ENCODE measurements at places on chromosomes 4 and X. TPM values are rescaled to one million over a fixed set of nuclear protein-coding genes. Genes with fewer than 3 reads are reported as not detected.

DNA sequence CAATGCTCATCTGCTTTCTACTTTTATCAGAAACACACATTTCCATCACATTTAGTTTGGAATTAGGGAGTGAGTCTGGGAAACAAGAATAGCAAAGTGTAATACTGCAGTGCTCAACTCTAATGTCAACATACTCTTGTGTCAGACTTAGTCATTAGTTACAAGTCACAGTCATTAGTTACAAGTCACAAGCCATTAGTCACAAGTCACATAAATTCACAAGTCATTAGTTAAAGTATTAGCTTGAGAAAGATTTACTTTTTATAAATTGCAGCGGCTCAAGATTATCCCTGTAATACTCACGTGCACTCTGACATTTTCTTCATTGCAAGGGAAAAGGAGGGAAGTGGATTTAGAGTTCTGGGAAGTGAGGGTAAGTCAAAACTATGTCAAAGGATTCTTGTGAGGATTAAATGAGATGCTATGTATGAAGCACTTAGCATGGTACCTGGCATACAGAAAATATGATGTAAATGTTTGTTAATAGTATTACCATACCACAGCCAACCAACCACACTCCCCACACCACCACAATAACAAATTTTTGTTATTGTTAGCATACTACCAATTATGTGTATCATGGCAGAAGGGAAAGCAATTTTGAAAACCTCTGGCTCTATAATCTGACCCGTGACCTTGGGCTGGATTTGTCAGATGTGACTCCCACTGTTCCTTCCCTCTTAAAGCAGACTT lies 116.6 kb downstream of the ARHGAP24 start:
- H3K27ac ChIP-seq, result no peak overlapping the region
- H3K36me3 ChIP-seq, result no peaks in the 10 kb centered on the region
- no peaks in the 10 kb centered on the region for H3K4me1 ChIP-seq
- no peak for DNase-seq
- H3K4me3 ChIP-seq, result no peak overlapping the region
- no peaks in the 10 kb centered on the region for H3K27me3 ChIP-seq

GRCh38 chr4:184019667-184020623 lies 114.8 kb downstream of the STOX2 start:
- H3K27me3 ChIP-seq, result no peaks in the 10 kb centered on the region
- H3K36me3 ChIP-seq, result no peaks in the 10 kb centered on the region
- no peak overlapping the region for H3K27ac ChIP-seq
- no peak for DNase-seq

Gene APLN
- 0.72 TPM for total RNA-seq

Gene TASL
- total RNA-seq, result not detected

Gene MAGEA8
- total RNA-seq, result not detected
